ENCODE measurements at places on chromosomes 2 and 18.

GRCh38 chr2:156004459-156004858 lies 328.1 kb downstream of the NR4A2 start:
- DNase-seq = no peak

GRCh38 chr2:86338778-86339295 lies 1.4 kb upstream of the REEP1 start:
- DNase-seq = no peak

- DNase-seq = no peak
Observed at GRCh38 chr2:134774786-134775641, 56.2 kb upstream of the TMEM163 start.

DNA sequence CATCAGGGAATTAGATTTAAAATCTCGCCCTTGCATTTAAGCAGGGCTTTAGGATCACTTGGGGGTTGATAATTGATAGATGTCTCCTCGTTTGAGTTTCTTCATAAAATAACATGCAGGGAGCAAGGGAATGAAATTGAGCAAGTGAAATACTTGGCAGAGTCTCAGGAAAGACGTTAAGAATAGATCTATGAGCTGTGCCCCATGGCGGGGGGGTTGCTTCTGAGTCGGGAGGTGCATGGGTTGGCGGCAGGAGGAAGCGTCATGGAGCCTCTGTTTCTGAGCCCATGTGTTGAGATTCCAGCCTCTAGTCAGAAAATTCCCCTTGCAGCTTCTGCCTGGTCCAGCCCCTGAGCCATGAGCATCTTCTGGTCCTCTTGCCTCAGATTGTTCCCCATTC lies 82.0 kb downstream of the APOB start:
- no peak for DNase-seq

GRCh38 chr18:8831531-8831930 lies 126.2 kb downstream of the MTCL1 start:
- no peak for DNase-seq

DNA sequence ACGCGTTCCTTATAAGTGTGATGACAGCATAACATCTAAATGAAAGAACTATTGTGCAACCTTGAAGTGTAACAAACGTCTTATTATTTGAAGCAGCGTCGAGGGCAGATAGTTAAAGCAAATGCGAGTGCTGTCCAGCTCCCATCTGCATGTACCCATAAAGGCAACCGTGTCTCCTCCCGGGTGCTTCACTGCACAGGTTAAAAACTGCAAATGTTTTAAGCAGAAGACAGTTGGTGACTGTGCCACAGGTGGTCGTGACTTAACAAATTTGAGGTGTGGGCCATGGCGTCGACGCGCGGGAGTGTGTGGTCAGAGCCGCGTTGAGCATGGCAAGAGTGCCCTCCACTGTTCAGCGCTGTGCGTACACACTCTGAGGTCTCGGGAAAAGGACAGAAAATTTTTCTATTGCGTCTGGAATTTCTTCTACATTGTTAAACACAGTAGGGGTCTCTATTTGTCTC lies 6.4 kb downstream of the SALL3 start:
- DNase-seq = peak; percentile 38

DNA sequence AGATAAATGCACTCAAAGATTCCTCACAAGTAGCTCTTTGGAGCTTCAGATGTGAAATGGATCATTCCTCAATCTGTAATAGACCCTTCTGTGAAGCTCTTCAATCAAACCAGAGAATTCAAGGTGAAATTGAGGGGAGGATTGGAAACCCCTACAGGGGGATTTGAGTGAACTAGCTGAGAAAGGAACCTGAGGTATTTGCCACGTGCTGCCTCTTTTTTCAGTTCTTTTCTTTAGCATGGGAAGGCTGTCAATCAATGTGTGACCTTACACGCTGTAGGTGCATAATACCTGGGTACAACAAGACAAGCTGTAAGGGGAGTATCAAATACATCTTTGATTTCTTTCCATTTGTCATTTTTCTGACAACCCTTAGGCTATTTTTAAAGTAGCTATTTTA lies 46.5 kb upstream of the ZEB2 start:
- no peak for DNase-seq

- peak; percentile 12 for DNase-seq
Observed at GRCh38 chr2:75130171-75130570, 69.1 kb downstream of the TACR1 start.

DNA sequence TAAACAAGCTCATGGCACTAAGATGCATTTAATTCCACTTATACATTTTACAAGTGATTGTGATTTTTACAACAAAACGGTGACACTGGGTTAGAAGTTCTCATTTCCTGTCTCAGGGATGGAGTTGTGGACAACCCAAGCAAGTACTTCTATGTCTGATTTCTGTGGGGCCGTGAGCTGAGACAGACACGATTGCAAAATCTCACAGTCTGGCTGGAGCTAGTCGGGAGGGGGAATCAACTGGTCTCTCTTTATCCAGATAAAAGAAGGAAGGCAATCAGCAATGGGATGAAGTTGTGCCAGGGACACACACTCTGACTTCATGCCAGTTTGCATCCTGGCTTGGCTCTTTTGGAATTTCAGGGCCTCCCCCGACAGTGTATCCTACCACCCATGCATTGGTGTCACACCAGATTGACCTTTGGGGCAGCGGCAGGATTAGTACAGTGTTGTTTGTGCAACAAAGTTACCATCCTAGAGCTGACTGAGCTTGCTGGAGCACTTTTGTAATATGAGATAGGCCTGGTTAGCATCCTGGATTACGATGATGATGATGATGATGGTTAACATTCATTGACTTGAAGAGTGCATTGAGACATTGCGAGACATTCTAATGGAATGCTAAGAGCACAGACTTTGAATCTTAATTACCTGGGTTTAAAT lies 98.8 kb downstream of the CTAGE1 start:
- no peak for DNase-seq

GRCh38 chr2:175698061-175698460 lies 304.0 kb downstream of the LNPK start:
- DNase-seq = no peak

- no peak for DNase-seq
Observed at GRCh38 chr18:35158728-35159450, 81.9 kb upstream of the ZNF397 start.

GRCh38 chr2:158024288-158024898 lies 77.3 kb upstream of the UPP2 start:
- DNase-seq = peak; percentile 63

DNA sequence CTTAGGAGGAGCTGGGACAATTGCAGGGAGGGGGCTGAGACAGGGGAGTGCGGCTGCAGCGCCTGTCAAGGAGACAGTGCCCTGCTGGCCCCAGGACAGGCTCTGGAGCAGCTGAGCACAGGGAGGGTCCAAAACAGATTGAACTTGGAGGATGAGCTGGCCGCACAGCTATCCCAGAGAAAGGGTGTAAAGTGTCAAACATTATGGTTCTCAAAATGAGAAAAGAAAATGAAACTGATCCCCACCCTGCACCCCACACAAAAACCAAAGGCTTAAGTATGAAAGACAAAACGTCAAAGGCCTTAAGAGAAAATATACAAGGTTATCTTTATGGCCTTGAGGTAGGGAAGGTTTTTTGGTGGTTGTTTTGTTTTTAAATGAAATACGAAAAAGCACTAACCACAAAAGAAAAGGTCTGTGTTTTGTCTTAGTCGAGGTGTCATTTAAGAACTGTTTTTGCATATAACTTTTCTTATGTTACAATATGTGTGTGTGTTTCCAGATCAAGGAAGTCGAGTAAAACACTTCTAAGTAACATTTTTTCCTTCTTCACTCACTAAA lies 111.8 kb downstream of the HDAC4 start:
- DNase-seq = peak; percentile 11

DNA sequence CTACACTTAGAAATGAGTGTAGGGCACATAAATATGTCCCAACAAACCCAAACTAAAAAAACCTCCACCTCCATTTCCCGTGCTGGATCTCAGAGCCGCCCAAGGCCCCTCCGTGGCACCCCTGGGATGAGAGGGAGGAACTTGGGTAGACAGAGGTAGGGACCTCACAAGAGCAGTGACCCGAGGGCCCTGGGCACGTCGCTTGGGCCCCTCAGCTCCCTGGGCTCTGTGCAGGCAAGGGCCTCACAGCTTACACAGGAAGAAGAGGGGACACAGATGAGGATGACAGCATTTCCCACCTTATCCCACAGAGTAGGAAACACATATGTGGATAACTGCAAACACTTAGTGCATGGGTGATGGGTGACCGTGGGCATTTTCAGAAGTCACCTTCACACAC lies 93.9 kb upstream of the TPO start:
- DNase-seq = no peak

DNA sequence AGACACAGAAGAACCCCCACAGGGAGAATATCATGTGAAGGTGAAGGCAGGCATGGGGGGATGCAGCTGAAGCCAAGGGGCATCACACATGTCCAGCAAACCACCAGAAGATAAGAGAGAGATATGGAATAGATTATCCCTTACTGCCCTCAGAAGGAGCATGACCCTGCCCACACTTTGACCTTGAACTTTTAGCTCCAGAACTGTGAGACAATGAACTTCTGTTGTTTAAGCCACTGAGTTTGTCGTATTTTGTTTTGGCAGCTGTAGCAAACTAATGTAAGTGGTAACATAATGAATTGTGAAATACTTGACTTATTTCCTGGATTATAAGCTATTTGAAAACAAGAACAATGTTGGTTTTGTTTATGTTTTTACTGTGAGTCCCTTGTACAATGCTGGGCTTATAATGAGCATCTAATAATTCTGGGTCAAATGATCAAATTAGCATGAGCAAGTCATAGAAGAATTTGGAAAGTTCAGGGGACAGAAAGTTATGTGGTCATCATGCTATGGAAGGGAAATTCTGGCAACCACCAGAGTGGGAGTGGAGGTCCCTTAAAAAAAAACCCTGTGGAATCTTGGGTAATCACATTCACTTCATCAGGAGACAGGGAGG lies 541.0 kb upstream of the KLHL29 start:
- no peak for DNase-seq

DNA sequence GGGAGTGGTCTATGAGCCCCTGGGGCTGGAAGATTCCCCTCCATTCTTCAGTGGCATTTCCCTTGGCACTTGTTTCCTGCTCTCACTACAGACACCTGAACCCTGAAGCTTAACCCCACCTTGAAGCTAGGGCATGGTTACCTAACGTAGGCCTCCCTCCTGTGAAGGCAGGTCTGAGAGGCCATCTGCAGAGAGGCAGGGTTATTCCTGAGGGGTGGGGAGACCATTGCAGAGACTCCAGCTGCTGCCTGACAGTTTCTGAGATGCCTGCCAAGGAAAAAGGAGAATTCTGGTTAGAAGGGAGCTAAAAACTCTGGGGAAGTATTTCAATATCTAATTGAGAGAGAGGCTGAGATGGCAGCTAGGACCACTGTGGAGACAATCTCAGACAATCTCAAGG lies 119.3 kb upstream of the NDUFV2 start:
- no peak for DNase-seq

- DNase-seq = no peak
Observed at GRCh38 chr18:35227254-35227653, 13.6 kb upstream of the ZNF397 start.

DNA sequence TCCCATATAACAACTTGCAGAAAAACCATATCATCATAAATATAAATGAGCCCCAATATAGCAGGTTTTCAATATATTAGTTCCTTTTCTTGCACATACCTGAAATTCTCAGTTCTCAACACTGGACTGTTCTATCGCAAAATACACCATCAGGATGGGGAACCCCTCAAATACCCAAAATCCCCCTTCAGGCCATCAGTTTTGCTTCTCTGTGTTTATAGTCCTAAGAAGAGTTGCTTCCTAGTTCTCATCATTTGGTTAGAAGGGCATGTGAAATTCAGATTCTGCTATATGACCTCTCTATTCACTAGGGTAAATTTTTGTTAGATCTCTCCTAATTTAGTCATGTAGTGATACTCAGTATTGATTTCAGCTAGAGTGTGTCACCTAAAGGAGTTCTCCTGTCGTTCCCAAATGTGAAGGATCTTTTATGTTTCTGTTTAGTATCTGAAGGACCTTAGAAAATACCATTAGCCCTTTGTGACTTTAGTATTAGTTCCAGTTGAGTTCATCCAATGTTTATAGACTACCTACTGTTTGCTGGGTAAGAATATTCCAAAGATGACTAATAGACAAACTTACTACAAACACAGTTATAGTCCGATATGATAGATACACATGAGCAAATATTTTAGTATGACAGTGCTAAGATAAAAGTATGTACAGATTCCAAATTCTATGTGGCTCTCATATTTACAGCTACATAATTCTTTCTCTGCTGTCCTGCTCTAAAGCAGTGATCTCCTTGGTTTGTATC lies 115.8 kb downstream of the TTC27 start:
- DNase-seq = no peak

DNA sequence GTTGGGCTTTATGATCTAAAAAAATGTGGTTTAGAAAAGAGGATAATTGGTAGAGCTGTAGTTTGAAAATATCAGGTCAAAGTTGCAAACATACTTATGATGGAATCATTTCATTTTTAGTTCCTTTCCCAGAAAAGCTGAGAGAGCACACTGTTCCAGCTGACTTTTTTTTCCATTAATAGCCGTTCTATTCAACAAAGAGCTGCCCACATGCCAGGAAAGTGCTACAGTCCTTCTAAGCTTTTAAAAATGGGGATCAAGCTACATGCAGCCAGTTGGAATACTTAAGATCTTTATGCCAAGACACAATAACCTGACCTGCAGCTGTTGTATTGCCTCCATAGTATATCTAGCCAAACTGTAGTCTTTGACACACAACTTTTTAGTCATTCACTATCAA lies 111.5 kb downstream of the GALNT3 start:
- DNase-seq = no peak

- DNase-seq = no peak
Observed at GRCh38 chr2:9778012-9778411, 65.3 kb upstream of the TAF1B start.

GRCh38 chr18:22800551-22800951 lies 132.6 kb upstream of the RBBP8 start:
- no peak for DNase-seq

DNA sequence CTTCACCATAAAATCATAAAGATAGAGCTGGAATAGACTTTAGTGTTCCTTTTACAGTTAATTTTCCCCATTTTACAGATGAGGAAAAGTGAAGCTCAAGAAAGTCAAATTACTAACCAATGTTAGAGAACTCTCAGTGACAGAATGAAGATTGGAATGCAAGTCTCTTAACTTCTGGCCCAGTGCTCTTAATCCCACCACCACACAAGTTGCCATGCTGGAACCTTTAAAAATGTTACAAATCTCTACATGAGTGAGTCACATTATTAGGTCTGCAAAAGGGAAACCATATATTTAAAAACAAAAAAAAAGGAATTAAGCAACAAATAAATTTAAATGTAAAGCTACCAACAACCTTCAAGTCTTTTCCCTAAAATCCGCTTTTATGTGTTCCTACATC lies 3.5 kb downstream of the NCKAP1 start:
- no peak for DNase-seq

DNA sequence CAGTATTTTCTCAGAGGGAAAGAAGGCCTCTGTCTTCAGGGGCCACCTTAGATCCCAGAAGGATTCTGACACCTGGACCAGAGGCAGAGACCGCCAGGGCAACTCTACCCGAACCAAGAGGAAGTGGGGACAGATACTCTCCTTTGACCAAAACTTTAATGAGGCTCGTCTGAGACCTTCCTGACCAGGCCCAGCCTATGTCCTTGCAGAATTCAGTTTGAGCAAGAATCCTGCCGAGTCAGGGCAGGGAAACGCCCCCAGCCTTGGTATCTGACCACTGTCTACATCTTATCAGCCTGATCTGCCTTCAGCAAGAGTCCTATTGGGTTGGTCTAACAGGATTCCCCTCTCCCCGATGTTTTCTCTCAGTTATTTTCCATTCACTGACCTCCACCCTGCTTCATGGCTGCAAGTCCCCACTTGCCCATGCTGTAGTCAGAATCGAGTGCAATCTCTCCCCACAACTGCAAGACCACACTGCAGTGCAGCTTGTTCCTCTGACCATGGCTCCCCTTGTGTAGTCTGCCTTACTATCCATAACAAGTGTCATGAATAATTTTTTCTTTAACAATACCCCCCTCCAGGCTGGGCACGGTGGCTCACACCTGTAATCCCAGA lies 95.0 kb downstream of the MSH2 start:
- peak; percentile 35 for DNase-seq
